ENCODE measurements at places on chromosomes 2 and 18.

GRCh38 chr2:64330281-64331113 lies 123.5 kb upstream of the LGALSL start:
- DNase-seq: peak; percentile 88

- peak; percentile 53 for DNase-seq
Measured at GRCh38 chr2:43024515-43025011, 201.8 kb downstream of the ZFP36L2 start.

GRCh38 chr2:161147856-161148255 lies 12.4 kb upstream of the TANK start:
- DNase-seq: no peak

DNA sequence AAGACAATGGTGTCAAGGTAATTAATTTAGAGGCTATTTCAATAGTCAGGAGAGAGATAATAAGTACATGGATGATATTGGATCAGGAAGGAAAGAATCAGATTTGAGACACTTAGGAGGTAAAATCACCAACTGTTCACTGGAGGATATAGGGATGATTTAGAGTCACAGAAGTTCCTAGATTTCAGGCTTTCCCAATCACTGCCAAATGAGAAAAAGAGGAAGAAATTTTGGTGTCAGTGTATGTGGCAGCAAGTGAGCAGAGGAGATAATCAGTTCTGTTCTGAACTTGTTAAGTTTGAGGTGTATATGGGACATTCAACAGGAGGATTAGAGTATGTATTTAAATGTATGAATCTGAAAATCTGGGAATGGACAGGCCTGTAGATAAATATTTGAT lies 640.4 kb downstream of the NR4A2 start:
- DNase-seq: no peak

DNA sequence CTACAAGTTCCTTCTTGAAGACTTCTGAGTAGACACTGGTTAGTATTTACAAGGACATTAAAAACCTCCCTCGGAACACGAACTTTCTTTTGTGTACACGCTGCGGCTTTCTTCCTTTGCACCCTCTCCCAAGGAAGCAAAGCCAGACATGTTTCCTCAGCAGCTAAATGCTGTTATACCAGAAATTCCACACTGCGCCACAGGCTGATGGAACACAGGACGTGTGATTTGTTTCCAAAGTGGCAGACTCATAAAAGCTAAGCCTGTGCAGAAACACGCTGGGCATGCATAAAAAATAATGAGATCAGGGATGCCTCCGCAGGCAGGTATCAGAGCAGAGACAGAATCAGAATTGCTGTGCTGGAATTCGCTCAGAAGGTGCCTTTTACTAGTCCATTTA lies 73.0 kb upstream of the RGPD5 start:
- peak; percentile 92 for DNase-seq

DNA sequence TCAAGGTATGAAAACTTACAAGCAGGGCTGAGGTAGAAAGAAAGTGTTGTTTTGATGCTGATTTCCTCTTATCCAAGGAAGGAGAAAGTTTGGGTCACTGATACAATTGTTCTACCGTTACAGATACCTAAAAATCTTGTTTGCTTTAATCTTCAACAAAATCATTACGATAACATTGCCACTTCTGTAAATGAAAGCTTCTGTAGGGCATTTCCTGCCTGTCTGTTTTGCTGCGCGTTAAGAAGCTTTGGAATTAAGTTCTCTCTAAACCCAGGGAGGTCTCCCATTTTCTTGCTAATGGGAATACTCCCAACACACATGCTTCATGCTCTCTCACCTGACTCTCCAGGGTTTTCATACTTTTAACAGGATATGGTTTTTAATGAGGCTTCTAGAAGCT lies 258.5 kb downstream of the PTGR3 start:
- DNase-seq: no peak

GRCh38 chr2:1811971-1812350 lies 67.6 kb upstream of the PXDN start:
- DNase-seq: no peak

DNA sequence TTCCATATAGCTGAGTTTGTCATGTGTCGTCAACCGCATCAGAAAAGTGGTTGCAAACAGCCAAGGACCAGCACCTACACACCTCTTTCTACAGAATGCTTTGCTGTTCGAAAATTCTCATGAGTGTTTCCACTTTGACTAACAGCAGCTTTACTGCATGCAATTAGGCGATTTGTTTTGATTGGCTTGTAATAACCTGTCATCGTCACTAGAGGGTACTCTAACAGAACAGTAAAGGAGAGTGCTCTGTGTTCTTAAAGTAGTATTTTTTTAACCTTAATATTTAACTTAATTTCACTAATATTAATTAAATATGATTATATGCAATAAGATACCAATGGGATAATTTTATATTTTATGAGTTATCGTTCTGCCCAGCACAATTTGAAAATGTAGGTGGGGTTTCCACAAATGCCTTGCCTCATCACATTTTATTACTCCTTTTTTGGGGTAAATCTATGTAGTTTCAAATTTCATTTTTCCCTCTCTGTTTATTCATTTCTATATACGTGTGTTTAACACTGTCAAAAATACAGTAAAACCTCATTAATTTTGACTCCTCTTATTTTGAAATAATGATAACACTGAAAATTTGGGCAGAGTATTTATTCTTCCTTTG lies 502.2 kb downstream of the NRXN1 start:
- peak; percentile 59 for DNase-seq

- peak; percentile 41 for DNase-seq
Measured at GRCh38 chr2:138201286-138201685, 237.0 kb downstream of the HNMT start.

- no peak for DNase-seq
Measured at GRCh38 chr2:160479269-160479668, 14.3 kb downstream of the RBMS1 start.

- DNase-seq: no peak
Measured at GRCh38 chr2:199847181-199847864, 3.7 kb downstream of the FTCDNL1 start.

- DNase-seq: no peak
Measured at GRCh38 chr18:8561123-8561910, 47.9 kb upstream of the RAB12 start.

DNA sequence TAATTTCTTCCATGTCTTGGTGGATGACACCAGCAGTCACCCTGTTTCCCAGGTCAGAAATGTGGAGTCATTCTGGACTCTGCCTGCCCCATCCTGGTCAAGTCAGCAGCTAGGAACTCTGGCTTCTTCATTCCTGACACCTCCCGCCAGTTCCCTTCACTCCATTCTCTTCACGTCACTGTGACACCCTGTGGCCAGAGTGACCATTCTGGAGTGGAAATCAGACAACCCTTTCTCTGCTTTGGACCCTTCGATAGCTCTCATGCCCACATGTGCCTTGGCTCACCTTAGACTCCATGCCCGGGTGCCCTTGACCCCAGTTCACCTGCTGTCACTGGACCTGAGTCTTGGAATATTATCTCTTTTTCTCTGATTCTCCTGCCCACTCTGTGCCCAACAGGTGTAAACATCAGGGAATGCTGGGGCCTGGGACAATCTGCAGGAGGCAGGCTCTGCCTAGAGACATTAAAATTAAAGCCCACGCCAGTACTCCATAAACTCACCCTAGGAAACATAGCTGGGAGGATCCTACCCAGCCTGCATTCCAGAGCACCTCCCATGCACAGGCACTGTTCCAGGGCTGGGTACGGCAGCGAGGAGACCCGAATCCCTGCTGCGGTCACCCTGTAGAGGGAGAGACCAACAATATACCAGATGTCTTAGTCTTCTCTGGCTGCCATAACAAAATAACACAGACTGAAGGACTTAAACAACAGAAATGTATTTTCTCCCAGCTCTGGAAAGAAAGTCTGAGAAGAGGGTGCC lies 41.1 kb upstream of the FAHD2A start:
- no peak for DNase-seq

DNA sequence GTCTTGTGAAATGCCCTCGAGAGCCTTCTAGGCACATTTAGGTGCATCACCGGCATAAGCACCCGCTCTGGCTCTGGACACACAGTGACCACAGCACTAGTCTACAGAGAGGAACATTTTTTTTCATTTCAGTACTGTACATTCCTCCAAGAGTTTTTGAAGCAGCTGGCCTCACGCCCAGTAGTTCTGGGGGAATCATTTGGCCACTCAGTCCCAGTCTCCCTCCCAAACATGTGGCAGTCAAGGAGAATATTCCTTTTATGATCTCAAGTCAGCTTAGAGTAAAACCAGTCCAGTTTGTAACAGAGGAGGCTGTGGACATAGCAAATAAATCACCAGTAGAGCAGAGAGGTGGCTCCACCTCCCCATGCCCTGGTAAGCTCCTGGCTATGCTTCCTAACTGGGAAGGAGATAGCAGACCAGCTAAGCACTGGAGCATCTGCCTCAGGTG lies 48.1 kb downstream of the KCNE4 start:
- no peak for DNase-seq

- no peak for DNase-seq
Measured at GRCh38 chr18:37572736-37573135, 7.1 kb upstream of the CELF4 start.

- DNase-seq: peak; percentile 88
Measured at GRCh38 chr2:37627710-37628109, 43.7 kb downstream of the CDC42EP3 start.

DNA sequence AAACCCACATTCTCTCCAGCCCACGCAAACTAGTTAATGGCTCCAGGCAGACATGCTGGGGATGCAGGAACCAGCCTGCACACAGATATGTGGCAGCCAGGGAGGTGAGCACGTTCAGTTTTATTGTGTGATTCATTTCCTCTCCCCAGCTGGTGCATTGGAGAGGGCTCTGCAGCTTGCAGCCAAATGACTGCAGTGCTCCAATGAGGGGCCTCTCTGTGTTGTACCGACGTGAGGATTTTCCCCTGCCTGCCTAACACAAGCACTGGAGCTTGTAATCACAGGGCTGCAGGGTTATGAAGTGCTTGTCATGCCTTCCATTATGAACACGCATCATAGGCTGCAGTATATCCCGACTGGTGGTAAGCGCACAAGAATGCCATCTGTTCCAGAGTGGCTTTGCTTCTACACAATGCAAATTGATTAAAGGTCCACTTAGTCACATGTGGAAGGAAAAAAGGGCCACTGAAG lies 92.3 kb upstream of the THUMPD2 start:
- peak; percentile 91 for DNase-seq

GRCh38 chr2:166269322-166269721 lies 106.4 kb downstream of the SCN9A start:
- DNase-seq: no peak

DNA sequence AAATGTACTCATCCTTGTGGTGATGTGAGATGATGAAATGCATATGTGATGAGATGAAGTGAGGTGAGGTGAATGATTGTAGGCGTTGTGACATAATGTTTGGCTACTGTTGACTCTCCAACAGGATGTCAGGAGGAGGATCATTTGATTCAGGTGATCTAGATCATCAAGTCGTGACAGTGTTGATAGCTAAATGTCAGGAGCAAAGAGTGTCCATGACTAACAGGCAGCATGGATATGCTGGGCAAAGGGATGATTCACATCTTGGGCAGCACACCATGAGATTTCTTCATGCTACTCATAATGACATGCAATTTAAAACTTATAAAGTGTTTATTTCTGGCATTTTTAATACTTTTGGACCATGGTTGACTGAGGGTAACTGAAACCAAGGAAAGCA lies 40.2 kb upstream of the UBXN4 start:
- DNase-seq: peak; percentile 86

Measured in epithelial cell of esophagus (primary cell).